ENCODE measurements at places on chromosomes 5 and 9.

- DNase-seq, result no peak
Measured at GRCh38 chr5:143593723-143594122, 190.2 kb upstream of the NR3C1 start.

- no peak for DNase-seq
Measured at GRCh38 chr9:89544279-89544661, 46.4 kb upstream of the SEMA4D start.

GRCh38 chr5:98770911-98771322, 2.5 kb upstream of the RGMB start:
- no peak for DNase-seq

DNA sequence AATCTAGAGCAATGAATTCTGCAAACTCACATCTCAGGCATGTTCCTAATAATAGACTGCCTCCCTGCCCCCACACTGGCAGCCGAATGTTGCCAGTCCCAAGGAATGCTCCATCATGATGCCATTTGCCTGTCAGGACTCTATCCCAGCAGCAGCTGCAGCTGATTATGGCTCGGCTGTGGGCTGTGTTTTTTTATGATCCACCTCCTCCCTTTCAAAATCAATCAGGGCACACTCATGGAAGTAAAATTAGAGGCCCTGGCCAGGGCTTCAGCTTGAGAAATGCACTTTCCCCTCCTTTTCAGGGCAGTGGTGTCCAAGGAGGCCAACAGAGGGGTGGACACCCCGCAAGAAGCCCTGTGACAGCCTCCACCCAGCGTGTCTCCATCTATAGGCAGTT, 176.7 kb upstream of the S1PR3 start:
- DNase-seq, result no peak

GRCh38 chr5:122702524-122702875, 72.4 kb upstream of the SNX2 start:
- no peak for DNase-seq

DNA sequence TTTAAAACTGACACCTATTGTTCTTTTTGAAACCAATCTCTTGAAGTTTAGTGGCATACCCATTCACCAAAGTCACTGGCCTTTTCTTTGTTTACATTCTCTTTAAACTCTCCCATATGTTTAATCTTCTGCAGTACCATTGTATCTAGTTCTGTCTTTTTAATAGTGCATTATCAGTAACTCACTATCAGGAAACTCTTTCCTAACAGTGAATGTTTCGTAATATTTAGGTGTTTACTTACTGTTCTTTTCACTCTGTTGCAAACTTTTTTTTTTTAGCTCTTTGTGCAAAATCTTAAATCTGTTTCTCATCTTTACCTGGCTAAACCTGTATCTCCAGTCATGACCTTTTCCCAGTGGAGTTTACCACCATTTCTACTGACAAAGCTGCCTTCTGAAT, 17.2 kb downstream of the SMAD5 start:
- DNase-seq, result no peak

DNA sequence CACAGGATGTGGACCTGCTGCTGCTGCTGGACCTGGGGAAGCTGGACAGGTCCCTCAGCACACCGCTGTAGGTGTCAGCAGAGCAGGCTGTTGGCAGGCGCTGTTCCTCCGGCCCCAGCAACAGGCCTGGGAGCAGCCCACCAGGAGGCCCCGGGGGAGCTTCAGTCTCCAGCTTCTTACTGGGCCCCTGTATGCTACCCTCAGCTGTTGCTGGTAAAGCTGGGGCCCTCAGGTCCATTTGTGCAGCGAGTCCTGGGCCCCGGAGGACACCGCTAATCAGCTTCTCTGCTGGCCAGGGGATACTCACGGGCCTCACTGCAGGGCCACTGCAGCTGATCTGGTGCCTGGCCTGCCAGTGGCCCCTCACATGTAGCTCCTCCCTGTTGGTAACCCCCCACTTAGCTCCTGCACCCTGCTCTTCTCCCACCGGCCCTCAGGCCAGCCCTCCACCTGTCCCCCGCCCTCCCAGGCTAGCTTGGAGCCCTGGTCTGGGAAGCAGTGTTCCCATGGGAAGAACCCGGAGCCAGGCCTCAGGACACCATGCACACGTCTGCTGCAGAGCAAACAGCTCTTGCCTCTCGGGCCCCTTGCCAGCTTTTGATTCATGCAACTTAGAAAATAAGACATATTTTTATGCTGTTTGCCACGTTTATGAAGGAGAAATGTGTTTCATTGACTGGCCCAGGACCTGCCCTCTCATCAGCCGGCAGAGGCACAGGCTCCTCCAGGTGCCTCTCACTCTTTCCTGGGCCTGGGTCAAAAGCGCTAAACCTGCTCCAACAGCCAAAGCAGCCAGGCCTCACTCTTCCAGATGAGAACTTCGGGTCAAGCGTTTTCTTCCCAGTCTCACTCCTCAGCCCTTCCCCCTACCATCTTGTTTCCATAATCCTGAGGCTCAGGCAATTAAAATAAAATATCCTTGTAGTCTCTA, 61.0 kb upstream of the ADAMTS2 start:
- no peak for DNase-seq

DNA sequence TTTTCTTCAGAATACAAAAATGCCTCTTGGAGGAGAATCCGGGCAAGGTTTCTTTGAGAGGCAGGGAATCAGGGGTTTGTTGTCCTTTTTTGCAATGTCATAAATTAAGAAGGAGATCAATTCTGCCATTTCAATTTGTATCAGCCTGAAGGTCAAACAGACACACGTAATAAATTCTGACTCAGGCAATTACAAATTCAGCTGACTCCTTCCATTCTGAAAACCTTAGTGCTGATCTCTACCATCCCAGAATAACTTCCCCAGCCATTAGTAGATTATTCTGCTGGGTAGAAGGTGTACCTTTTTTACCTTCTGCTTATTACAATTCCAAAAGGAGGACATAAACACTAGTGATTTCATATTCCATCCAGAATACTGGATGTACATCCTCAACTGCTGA, 516.6 kb downstream of the AGTPBP1 start:
- no peak for DNase-seq

DNA sequence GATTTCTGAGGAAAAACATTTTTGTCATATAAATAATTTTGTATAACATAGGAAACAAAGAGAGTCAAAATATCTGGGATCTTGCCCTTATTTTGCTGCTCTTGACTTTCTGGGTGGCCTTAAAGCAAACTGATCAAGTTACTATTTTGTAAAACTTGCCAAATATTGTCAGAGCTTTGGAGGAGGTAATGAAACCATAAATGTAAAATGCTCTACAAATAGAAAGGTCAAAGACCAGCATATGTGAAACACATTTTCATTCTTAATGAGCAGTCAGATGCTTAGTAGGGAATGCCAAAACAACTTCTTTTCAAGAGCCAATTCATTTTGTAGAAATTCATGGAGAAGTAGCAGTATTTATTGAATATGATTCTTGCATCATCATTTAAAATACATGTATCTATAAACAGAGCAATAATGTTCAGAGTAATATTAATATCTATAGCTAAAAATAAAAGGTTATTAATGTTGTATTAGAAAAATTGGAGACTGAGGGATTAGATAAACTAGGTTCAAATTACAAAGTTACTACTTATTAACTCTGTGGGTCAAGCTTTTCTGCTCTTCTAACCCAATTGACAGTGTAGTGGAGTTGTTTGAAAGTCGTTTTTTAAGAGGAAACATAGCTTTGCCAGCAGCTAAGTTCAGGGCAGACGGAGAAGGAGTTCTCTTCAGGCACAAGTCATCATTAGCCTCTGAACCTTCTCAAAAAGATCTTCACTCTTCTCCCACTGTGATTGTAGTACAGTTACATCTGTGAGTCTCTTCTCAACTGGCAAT, 2053.1 kb downstream of the EFNA5 start:
- DNase-seq, result no peak

DNA sequence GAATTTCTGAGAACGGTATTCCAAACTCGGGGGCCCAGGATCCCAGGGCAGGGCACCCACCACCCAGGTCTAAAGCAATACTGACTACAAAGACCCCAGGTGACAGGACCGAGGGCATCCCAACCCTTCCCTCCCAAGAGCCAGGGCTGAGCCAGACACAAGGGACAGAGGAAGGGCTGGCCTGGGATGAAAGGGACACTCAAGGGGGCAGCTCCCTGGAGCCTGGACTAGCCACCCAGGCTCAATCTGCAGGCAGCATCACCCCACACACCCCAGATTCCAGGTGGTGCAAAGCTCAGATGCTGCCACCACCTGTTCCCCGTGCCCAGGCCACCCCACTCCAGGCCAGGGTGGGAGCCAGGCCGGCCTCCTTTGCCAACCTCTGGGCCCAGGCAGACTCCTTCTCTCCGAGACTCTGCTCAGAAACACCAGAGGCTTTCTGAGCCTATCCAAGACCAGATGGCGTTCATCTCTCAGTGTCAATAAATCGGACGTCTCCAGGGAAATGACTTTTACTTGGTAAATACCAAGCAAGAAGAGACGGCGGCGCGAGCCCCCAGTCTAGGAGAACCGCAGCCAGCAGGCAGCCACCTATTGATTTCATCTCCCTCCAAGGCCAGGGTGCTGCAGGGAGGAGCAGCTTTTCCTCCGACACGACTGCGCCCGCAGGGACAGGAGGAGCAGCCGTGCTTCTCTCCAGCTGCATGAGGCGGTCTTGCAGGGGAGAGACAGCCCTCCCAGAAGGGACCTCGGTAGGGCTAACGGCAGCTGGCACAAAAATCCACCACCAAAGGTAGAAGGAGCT, 94.1 kb upstream of the ADAMTS2 start:
- DNase-seq, result no peak

- DNase-seq, result no peak
Measured at GRCh38 chr9:31168161-31168560, 1216.3 kb upstream of the ACO1 start.

DNA sequence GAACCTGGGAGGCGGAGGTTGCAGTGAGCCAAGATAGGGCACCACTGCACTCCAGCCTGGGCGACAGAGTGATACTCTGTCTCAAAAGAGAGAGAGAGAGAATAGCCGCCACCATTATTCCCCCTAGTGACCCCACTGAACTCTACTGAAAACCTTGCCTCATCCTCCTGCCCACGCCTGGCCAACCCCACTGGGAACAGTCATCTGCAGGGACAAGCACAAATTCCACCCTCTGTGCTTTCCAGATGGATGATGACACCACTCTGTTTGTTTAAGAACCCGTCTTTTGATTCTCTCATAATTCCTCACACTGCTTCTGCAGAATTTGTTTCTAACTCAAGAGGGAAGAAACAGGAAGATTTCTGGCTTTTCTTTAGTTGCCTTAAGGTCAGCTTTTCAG, 12.2 kb downstream of the BHMT2 start:
- no peak for DNase-seq

GRCh38 chr5:108264533-108264932, 117.4 kb downstream of the FBXL17 start:
- no peak for DNase-seq

All from right renal pelvis (tissue), 4 donors.